MCF 10A (cell line): ENCODE measurements at places on chromosomes 5 and 9. TPM values are rescaled to one million over a fixed set of nuclear protein-coding genes. Genes with fewer than 3 reads are reported as not detected.

- no peak for DNase-seq
Observed at GRCh38 chr9:94717761-94718160, 8.7 kb upstream of the AOPEP start.

GRCh38 chr9:38020151-38021076 lies 48.6 kb downstream of the SHB start:
- DNase-seq: peak; percentile 66

DNA sequence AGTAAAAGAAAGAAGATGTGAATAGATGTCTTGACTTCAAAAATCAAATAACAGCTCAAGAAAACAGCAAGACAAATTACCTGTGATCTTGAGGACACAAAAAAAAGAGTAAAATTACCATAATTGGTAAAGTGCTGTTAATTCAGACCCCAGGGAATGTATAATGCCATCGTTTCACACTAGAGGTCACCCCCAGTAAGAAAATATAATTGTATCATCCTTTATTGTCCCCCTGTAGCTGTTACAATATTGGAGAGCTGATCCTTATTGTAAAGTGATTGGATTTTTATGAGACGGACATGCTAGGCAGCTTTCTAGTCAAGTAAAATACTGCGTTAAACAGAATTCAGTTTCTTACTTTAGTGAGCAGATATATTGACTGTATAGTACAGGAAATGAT lies 377.0 kb downstream of the TLE1 start:
- peak; percentile 1 for DNase-seq

ACSL6 gene
- total RNA-seq: not detected in 2 replicates

SCGB3A2 gene
- not detected in 2 replicates for total RNA-seq

PCDHB9 gene
- 1.0 and 1.8 TPM in 2 replicates for total RNA-seq

STKLD1 gene
- 1.3 TPM in 2 replicates for total RNA-seq

DNA sequence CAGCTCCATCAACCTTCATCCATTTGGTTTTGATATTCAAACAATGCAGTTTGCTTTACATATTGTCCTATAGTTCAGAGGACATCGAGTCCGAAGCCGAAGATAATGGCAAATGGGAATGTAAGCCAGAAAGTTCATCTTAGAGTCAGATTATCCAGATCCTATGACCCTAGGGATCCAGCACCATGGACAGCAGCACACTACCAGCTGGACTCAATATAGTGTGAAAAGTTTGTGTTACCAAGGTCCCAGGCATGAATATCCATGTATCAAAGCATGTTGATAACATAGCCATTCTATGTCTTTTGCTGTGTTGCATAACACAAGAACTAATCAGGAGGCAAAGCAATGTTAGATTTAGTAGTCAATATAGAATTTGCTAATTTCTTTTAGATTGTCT lies 46.3 kb downstream of the FSTL4 start:
- DNase-seq: peak; percentile 72

DNA sequence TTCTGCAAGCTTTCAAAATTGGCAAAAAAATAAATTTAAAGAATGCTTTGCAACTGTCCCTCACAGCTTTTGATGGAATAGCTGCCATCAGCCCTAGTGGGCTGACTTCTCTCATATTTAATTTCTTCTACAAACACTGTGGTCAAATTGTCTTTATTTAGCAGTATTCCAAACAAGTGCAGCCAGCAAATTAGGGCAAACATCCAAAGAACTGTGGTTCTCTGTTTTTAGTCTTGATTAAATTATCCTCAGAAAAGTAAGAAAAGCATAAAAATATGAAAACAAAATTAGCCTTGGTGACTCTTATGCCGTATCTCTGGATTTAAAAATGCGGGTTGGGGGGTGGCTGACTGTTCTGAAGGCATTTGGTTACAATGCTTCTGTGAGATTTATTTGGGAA lies 95.8 kb upstream of the RETREG1 start:
- DNase-seq: no peak

LRSAM1 gene
- 23.5 and 26.2 TPM in 2 replicates for total RNA-seq

DNA sequence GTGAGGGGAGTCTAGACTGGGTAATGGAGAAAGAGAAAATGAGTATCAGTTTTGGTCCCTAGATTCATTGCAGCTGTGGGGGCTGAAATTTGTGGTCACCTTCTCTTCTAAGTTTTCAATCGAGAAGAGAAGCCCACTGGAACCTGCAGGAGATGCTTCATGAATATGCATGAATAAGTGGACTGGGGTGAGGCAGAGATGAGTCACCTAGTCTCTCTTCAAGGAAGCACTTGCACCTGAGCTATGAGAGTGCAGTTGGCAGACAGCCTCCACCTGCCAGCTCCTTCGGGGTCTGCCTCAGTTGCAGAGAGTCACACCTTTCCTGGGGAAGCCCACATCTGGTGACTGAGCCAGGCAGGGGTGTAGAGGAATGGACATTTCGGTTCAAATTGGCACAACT lies 69.1 kb downstream of the ZNF366 start:
- peak; percentile 49 for DNase-seq

DNA sequence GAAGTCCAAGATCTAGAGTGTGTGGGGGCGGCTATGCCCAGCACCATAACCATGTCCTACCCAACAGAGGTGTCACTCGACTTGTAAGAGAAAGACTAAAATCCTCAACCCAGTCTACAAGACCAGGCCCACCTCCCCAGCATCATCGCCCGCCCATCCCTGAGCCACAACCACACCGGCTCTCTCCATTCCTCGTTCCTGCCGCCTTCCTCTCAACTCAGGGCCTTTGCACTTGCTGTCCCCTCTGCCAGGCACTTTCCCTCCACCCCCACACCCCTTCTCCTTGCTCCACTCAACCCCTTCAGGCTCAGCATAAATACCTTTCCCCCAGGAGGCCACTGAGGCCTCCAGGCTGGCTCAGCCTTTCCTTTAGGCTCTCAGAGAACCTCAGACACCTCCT lies 69.3 kb downstream of the PAX5 start:
- DNase-seq: no peak

LCN9 gene
- not detected in 2 replicates for total RNA-seq

DNA sequence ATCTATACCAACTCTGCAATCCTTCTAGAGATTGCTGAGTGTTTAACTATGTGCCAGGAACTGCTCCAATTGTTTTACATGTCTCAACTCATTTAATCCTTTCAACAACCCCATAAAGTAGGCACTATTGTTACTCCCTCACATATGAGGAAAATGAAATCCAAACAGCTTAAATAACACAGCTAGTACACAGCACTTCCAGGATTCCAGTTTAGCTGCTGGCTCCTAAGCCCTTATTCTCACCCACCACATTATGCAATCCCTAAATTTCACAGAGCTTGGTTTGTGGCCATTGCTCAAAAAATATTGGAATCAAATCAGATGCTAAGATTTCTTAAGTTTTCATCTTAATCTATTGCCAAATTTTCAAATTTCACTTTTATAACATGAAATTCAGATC lies 84.9 kb downstream of the PRELID2 start:
- peak; percentile 49 for DNase-seq

- DNase-seq: no peak
Observed at GRCh38 chr5:72213482-72213881, 106.2 kb downstream of the MAP1B start.

DNA sequence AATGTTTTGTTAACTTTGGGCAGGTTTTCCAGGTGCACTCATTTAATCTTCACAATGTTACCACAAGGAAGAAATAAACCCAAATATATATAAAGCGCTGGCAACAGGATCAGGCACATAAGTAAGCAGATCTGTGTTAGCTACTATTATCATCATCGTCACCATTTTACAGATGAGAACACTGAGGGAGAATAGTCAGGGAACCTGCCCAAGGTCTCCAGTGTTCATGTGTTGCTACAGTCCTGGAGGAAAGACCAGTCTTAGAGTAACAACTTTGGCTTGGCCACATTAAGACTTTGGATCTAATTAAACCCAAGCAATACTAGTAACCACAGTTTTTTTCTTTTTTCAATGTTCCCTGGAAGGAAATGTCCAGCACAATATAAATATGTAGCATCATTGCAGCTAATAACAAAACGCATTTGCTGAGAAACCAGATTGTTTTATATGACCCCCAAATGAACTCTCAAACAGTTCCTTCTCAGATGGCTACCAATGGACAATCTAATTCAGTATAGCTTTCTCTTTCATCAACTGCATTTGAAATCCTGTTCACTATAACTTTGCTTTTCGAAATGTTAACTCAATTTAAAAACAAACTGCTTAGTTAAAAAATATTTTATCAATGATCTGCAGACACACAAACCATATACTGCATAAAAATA lies 11.8 kb downstream of the NREP start:
- DNase-seq: no peak

CCL28 gene
- 1.6 and 2.2 TPM in 2 replicates for total RNA-seq

- DNase-seq: no peak
Observed at GRCh38 chr9:36900856-36901220, 133.2 kb downstream of the PAX5 start.

CCDC180 gene
- 5.1 and 6.3 TPM in 2 replicates for total RNA-seq

GRCh38 chr5:77012601-77013000 lies 17.6 kb upstream of the AGGF1 start:
- peak; percentile 63 for DNase-seq

CCL27 gene
- 0.49 TPM in 1 of 2 replicates, not detected in the other for total RNA-seq

- DNase-seq: no peak
Observed at GRCh38 chr9:1875251-1875851, 139.8 kb upstream of the SMARCA2 start.

- no peak for DNase-seq
Observed at GRCh38 chr9:87601176-87601575, 103.5 kb downstream of the DAPK1 start.

GRCh38 chr9:35499701-35500030 lies 9.8 kb downstream of the RUSC2 start:
- no peak for DNase-seq

TEX48 gene
- total RNA-seq: not detected in 2 replicates

DNA sequence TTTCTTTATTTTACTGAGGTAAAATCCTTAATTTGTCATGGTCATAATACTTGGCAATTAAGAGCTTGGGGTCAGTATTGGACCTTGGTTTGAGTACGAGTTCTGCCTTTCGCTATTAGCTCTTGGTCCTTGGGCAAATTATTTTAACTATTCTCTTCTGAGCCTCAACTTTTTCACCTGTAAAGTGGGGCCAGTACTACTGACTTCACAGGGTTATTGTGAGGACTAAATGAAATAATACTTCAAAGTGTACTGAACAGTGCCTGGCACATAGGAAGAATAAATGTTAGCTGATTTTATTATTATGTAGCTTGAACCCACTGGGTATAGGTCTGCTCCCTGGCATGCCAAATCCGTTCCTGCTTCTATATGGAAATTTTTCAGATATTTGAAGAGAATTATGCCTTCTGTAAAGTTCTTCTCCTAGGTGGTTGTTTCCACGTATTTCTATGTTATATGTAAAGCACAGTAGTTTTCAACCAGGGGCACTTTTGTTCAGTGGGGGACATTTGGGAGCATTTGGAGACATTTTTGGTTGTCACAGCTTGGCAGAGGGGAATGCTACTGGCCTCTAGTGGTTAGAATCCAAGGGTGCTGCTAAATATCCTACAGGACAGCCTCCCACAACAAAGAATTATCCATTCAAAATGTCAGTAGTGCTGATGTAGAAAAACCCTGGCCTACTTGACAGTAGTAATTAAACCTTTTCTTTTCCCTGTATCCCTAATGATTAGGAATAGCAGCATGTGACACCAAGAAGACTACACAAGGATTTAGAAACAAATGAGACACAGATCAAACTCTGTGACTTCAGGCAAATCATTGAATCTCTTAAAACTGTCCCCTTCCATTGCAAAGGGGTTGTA lies 4.5 kb downstream of the RCL1 start:
- peak; percentile 52 for DNase-seq

- DNase-seq: no peak
Observed at GRCh38 chr5:13956471-13956870, 12.0 kb upstream of the DNAH5 start.

PLPP7 gene
- not detected in 2 replicates for total RNA-seq

ZNF300 gene
- 14.6 and 15.4 TPM in 2 replicates for total RNA-seq

DNA sequence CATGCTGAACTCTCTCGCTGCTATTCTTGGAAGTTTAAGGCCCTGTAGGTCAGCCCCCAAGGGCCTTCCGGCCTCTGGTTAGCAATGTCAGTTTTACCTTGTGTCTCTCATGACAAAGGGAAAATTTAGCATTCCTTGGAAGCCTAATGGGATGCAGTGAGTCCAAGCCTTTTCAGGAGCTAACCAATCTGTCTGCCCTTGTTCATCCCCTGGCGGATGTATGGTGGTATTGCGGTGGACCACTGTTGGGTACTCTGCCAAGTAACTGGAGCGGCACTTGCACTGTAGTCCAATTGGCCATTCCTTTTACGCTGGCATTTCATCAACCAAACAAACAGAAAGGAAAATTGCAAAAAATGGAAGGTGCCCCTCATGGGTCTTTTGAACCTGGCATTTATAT lies 318.4 kb upstream of the NMUR2 start:
- DNase-seq: no peak

SLC1A1 gene
- total RNA-seq: 0.16 TPM in 1 of 2 replicates, not detected in the other

GRCh38 chr5:169426784-169427183 lies 125.8 kb upstream of the SLIT3 start:
- DNase-seq: no peak

DNA sequence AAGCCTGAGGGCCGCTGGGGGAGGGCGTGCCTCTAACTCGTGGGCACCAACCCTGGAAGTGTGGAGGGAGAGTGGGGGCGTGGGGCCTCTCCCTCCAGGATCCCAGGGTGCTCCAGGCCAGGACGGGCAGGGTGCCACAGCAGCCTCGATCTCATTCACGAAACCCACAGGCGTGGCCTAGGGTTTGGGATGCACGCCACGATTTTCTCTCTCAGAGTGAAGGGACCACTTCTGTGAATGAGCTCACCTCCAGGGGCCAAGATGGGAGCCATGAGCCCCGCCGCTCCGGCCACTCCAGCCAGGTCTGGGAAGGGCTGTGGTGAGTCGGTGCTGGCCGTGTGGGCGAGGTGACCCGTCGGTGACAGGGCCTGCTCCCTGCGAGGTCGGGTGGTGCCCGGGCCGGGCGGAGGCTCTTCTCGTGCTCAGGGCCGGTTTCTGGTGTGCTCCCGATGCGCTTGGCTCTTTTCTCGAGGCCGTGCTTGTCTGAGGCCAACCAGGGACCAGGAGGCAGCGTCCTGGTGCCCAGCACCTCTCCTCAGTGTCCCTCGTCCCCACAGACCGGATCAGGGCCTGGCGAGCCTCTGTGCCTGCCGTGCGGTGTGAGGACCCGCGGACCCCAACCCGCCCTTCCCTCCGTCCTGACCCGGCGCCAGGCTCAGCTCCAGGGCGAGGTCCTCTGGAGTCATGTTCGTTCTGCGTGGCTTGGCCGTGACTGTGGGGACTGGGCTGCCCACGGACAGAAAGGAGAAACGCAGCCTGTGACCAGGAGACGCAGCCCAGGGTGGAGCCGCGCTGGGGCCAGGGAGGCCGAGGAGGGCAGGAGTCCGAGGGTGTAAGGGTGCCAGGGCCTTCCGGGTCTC lies 31.0 kb downstream of the TPPP start:
- no peak for DNase-seq
